ENCODE measurements at places on chromosomes 13 and 19.

- DNase-seq, result no peak
Observed at GRCh38 chr19:54169149-54169740, 3.7 kb downstream of the TMC4 start.

GRCh38 chr19:40221858-40222619, 3.9 kb upstream of the TTC9B start:
- DNase-seq, result peak; percentile 84

DNA sequence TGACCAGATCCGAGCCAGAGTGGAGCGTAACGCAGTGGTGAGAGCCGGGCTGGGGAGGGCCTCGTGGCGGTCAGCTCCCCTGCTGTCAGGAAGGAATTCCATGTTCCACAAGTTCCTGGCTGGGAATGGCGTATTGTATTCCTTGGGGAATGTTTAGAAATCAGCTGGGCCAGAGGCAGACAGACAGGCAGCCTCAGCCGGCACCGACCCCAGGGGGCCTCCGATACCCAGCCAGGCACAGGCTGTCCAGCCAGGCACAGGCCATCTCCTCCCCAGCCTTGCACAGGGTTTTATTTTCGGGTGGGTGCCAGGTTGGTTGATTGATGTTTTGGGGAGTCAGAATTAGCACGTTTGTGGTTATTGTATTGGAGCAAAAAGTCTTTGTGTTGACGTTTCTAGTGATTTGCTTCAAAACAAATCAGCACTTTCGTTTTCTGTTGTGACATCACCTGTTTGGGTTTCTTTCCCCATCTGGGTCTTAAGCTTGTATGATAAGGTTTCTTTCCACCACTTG, 126.6 kb upstream of the MCF2L start:
- DNase-seq, result no peak

- DNase-seq, result no peak
Observed at GRCh38 chr19:39299404-39299803, 3.2 kb downstream of the IFNL1 start.

DNA sequence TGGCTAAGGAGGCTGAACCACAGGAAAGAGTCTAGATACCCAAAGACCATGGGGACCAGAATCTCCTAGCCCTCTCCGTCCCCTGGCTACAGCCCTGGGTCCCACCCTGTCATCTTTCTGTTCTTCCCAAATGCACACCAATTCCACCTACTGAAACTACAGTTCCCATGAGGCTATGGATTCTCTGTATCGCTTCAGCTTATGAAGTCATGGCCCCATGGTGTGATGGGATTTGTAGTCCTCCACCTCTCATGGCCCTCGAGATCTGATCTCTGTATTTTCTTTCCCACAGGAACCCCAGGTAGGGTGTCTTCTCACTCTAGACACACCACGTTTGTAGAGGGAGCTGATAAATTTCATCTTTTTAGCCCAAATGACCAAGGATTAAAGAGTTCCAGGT, 11.8 kb downstream of the PTPRH start:
- no peak for DNase-seq
